ENCODE measurements at places on chromosomes 6 and 20.

GRCh38 chr20:59662161-59662560, 57.8 kb downstream of the PHACTR3 start:
- DNase-seq, result no peak

- DNase-seq, result no peak
These were observed 22.5 kb upstream of the RNGTT start for GRCh38 chr6:88985901-88986300.

- no peak for DNase-seq
These were observed 464 bp downstream of the EHMT2 start for GRCh38 chr6:31896856-31897611.

- DNase-seq, result no peak
These were observed 1.8 kb downstream of the PROCR start for GRCh38 chr20:35173576-35174192.

DNA sequence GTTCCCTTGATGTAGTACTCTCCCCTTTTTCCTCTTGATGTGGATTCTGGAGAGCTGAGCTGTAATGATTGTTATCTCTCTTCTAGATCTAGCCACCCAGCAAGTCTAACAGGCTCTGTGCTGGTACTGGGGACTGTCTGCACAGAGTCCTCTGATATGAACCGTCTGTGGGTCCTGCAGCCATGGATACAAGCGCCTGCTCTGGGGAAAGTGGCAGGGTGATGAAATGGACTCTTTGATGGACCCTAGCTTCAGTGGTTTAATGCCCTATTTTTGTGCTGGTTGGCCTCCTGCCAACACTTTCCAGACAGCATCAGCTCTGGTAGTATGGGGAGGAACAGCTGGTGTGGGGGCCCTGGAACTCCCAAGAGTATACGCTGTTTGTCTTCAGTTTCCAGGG, 216.3 kb downstream of the ADGRG6 start:
- DNase-seq, result no peak

- DNase-seq, result no peak
These were observed 560.8 kb upstream of the JAG1 start for GRCh38 chr20:11234608-11235007.

DNA sequence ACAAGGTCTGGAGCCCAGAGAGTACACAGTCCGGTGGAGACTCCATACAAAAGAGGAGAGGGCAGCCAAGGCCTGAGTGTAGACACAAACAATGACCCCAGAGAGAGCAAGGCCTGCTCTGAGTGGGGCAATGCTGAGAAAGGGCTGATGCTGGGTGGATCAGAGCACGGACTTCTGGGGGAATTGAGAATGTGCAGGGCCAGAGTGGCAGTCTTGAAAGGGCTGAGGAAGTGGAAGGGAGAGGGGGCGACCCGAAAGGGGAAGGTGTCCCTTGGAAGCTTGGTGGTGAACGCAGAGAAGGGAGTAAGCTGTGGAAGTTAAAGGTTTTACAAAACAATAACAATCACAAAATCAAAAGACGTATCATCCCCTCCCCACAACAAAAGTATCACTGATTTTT, 12.0 kb upstream of the GRM4 start:
- DNase-seq, result no peak

DNA sequence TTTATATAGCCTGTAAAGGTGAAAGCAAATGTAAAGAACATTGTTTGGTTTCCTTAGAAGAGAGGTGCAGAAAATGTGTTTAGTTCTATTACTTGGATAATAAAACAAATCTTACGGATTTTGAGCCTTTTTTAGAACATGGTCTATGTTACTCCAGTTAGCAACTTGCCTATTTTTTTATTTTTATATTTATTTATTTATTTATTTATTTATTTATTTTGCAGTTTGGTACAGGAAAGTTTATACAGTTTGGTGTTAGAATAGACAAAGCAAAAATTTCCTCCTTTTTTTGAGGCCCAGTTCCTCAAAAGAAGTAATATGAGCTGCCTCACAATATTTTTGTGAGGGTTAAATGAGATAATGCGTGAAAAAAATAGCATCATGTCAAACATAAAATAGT, 41.6 kb upstream of the EEF1E1 start:
- no peak for DNase-seq

DNA sequence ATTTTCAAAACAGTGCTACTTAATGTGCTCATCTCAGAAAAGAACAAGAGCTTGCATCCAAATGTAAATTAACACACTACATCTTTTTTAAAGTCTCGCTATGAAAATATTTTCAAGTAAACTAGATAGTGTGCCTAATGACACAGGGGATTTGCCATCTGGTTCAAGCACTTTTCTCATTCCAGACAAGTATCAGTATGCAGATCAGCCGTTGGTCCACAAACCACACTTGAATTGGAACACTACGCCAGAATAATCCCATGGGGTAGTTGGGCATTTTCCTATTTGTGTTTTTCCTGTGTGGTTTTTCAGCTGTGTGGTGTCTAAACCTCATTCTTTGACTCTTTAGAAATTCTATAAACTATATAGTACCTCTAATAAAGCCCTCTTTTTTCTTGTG, 256.2 kb downstream of the EPHA7 start:
- DNase-seq, result no peak

DNA sequence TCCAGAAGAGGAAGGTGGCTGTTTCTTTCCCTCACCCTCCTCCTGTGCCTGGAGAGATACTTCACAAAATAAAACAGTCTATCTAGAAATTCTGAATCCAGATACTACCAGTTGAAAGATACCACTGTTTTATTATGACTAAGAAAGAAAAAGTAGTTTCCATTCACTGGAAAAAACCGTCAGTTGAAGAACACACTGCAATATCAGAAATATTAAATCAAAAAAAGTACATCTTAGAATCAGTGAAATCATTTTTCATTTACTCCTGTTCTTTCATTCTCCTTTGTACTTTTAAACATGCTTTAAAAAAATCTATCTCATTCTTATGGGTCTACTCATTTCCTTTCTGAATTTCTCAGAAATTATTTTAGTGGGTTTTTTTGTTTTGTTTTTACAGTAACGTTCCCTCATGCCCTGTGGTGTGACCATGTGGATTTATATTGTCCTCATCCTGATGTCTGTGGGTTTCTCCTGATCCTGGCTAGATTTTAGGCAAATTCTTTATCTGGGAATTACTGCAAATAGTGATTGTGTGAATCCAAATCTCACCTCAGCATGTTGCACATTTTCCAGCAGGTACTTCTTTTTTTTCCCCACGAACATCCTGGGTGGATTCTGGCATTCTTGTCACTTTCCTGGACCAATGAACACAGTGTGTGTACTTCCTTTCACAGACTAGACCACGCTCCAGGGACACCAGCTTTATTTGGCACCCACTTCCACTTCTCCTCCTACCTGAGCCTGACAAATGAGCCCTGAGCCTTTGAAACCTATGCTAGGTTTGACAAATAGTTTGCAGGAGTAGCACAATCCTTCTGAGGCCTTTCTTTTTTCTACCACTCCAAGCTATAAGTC, 114.0 kb upstream of the LAMP5 start:
- no peak for DNase-seq

GRCh38 chr20:38602185-38602581, 574 bp downstream of the ARHGAP40 start:
- DNase-seq, result no peak

DNA sequence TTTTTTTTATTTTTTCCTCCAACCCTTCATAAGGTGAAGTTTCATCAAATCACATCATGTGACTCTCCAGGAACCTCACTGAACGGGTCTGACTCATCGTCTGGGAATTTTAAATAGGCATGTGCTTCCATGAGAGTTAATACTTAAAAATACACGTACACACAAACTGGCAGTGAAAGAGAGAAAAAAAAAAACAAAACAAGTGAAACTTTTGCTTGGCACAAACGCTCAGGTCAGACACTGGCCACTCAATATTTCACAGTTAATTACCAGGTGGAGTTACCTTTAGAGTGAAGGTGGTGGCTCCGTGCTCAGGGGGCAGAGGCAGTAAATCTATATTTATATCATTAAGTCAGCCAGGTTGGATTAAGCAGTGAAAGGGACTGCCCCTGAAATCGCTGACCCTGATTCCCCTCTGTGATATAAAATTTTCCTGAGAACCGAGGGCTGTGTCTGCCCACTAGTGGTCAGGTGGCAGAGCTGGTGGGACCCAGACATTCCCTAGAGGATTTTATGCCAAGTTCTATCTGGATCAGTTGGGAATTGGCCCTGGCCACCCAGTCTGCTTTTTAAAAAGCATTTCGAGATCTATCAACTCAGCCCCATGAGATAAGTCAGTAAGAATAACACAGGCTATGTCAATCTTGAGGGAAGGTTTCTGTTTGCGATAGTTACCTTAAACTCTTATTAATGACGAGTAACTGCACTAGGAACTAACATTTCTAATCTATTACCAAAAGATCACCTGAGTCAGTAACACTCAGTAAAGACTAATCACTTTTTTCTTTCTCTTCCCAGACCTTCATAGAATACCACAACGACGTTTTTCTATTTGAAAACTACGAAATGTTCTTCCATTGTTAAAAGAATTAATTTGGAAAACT, 259.1 kb downstream of the HDGFL1 start:
- DNase-seq, result no peak

- peak; percentile 17 for DNase-seq
These were observed 169.5 kb downstream of the FRK start for GRCh38 chr6:115891111-115891669.

GRCh38 chr6:106514583-106514885, 114.8 kb downstream of the RTN4IP1 start:
- DNase-seq, result no peak

DNA sequence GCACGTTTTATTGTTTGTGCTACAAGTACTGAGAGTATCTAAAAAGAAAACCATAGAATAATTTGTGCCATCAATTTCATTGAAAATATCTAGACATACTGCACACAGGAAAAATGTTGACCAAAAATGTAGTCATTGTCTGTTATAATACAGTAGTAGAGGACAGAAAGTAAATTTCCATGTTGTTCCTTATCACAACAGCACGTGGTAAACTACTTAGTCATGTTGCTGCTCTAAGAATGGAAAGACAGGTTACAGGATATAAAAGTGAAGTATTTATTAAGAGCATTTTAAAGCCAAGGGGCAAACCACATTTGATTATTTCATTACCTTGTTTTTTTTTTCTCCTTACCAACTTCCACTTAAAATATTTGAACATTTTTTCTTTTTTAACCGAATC, 89.0 kb upstream of the CEP85L start:
- no peak for DNase-seq

GRCh38 chr6:84976526-84977362, 212.3 kb upstream of the TBX18 start:
- DNase-seq, result no peak

- no peak for DNase-seq
These were observed 4.2 kb upstream of the CTSZ start for GRCh38 chr20:59010995-59011873.

DNA sequence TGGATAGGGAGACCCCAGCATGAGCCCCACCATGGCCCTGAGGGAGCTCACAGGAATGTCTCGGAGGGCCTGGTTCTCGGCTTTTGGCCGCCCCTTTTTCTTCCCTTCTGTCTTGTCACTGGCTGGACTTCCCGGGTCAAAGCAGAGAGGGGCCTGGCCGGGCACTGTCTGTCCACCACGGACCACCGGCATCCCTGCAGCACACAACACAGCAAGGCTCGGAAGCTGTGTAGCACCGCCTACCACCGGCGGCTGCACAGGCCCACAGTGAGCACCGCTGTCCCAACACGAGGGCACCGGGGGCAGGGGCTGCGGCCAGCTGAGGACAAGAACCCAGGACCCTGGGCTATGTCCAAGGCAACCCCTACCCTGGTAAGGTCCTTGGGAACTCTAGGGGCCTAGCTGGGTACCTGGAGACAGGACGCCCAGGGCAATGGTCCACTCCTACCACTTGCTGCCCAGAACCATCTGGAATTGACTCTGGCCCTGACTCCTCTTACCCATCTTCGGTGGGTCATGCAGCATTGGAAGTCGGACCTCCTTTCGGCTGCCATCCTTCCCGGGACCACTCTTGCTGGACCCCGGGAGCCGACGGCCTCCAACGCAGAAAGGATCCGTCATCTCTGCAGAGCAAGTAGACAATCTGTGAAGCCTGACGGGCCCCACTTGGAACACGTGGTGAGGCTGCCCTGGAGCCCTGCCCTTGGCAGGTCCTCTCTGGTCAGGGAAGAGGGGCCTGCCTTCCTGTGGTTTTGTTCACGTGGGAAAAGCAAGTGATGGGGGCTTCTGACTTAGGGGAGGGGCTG, 2.2 kb downstream of the ZNF512B start:
- DNase-seq, result no peak

DNA sequence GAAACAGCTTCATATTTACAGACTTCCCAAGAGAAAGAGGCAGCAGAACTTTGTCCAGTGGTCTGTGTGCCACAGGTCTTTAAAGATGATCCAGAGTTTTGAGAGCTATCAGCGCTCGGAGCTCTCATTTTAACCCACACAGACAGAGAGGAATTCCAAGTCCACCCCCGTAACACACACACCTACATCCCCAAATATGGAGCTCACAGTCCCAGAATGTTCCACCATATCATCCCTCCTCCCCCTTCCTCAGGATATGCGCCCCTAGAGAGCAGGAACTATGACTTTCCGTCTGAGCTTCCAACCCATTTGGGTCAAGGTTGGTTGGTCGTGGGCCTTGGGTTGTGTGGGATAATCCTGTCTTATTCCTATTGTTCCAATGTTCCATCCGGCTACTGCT, at the start of gene DEFB128:
Gene DEFB128 (minus strand): TSS at position 101 of the 400 bp plus-strand sequence. CDS start 88 bp downstream, at position 13.
- no peak for DNase-seq

- DNase-seq, result peak; percentile 44
These were observed 109.2 kb downstream of the ARID1B start for GRCh38 chr6:156886409-156886808.
